ENCODE measurements at places on chromosomes 4 and X. TPM values are rescaled to one million over a fixed set of nuclear protein-coding genes. Genes with fewer than 3 reads are reported as not detected.

The TRIM60 gene
- not detected for polyA plus RNA-seq

The GLUD2 gene
- polyA plus RNA-seq = 1.5 TPM

The POU3F4 gene
- not detected for polyA plus RNA-seq

The FAM9B gene
- polyA plus RNA-seq = not detected

The ADGRG4 gene
- polyA plus RNA-seq = 0.09 TPM

The SLC10A4 gene
- 1.2 TPM for polyA plus RNA-seq

The REPS2 gene
- polyA plus RNA-seq = 1.3 TPM

The EMD gene
- polyA plus RNA-seq = 138 TPM

The CTAG1B gene
- polyA plus RNA-seq = not detected

The USP26 gene
- polyA plus RNA-seq = not detected

The ARSD gene
- polyA plus RNA-seq = 12.4 TPM

The SSX4 gene
- polyA plus RNA-seq = not detected

The DCAF4L1 gene
- 0.06 TPM for polyA plus RNA-seq

The PRSS12 gene
- polyA plus RNA-seq = 1.7 TPM

The COX7B2 gene
- not detected for polyA plus RNA-seq

The PITX2 gene
- polyA plus RNA-seq = 76.0 TPM

The PNPLA4 gene
- polyA plus RNA-seq = 11.0 TPM

The KCNIP4 gene
- polyA plus RNA-seq = 4.9 TPM

The SUPT20HL1 gene
- 0.04 TPM for polyA plus RNA-seq

The DDX60 gene
- 8.9 TPM for polyA plus RNA-seq

The ASB9 gene
- 2.0 TPM for polyA plus RNA-seq

The TEC gene
- polyA plus RNA-seq = 0.67 TPM

The CXCL11 gene
- polyA plus RNA-seq = 0.06 TPM
